Posterior cingulate gyrus (tissue), 11 donors: ENCODE measurements at places on chromosomes 6 and 20.
A peak's percentile ranks its signal among the peaks of the same experiment; 100 is the strongest.

- DNase-seq, result no peak
Measured at GRCh38 chr6:149217466-149217888, 100.0 kb upstream of the TAB2 start.

- DNase-seq, result no peak
Measured at GRCh38 chr6:152828431-152828830, 77.8 kb downstream of the VIP start.

DNA sequence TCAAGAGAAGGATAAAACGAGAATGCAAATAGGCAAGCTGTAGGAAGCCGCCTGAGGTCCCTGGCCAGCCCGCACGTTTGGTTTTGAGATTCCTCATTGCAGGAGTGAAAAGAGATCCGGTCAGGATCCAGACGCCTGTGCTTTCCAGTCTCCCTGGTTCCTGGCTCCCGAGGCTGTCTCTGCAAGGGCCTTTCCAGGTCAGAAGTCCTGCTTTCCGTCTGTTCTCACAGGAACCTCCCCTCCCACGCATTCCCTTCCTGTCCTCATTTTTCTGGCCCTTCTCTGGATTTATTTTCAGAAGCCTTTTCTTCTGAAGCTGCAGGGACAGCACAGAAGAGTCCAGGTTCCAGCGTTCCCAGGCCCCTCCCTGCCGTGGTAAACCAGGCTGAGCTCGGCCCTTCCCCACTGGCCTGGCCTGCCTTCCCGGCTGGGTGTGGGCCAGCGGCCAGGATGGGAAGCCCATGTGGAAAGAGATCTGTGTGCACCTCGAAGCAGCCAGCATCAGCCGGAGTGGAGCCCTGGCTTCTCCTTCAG lies 54.0 kb downstream of the TMEM242 start:
- DNase-seq, result peak; percentile 85

DNA sequence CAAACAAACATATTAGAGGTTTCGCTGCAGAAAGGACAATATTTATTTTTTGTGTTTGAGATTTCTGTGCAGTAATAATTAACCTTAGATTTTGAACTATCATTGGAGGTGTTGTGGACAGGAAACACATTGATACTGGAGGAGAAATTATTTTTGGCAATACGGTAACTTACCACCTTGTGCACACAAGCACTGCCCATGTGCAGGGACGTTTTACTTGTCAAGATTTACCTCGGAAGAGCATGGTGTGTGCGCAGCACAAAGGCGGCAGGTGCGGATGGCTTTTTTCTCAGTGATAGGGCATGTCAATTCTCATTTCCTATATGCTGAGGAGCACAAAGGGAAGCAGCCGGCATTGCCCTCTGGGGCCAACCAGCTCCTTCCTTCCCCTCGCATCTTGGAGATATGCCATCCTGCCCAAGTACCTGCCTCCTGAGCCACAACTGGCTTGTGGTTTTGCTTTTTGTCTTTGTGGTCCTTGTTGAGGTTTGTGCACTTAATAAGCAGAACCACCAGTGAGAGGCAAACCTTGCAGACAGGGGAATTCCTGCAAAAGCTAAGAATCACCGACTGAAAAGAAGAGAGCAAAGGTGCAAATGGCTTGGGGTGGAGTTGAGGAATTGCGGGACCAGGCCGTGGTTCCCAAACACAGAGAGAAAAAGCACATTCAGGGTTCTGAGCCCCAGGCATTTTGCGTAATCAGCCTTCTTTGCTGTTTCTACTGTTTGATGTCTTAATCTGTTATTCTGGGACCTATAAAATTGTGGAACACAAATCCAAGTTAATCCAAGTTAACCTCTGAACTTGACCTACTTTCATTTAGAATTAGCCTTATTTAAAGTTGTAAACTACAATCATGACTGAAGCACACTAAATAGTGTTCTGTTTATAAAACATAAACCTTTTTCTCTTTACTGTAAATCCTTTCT lies 21.9 kb downstream of the SAMD5 start:
- no peak for DNase-seq

- no peak for DNase-seq
Measured at GRCh38 chr20:52684905-52685304, 287.3 kb upstream of the TSHZ2 start.

- DNase-seq, result no peak
Measured at GRCh38 chr6:47670851-47671250, 27.5 kb upstream of the ADGRF4 start.

DNA sequence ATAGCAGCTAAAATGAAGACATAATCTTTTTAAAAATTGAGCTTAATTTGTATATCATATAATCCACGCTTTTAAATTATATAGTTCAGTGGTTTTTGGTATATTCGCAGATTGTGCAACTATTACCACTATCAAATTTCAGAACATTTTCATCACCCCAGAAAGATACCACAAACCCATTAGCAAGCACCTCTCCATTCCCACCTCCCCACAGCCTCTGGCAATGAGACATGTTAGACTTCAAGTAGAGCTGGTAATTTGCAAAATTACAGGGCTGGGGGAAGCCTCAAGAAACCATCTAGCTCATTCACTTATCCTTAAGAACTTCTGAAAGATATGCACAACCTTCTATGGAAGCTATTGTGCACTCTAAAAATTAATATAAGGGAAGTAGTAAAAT lies 37.2 kb downstream of the TRMT6 start:
- DNase-seq, result no peak

- DNase-seq, result no peak
Measured at GRCh38 chr20:31710423-31711108, 12.1 kb downstream of the BCL2L1 start.

DNA sequence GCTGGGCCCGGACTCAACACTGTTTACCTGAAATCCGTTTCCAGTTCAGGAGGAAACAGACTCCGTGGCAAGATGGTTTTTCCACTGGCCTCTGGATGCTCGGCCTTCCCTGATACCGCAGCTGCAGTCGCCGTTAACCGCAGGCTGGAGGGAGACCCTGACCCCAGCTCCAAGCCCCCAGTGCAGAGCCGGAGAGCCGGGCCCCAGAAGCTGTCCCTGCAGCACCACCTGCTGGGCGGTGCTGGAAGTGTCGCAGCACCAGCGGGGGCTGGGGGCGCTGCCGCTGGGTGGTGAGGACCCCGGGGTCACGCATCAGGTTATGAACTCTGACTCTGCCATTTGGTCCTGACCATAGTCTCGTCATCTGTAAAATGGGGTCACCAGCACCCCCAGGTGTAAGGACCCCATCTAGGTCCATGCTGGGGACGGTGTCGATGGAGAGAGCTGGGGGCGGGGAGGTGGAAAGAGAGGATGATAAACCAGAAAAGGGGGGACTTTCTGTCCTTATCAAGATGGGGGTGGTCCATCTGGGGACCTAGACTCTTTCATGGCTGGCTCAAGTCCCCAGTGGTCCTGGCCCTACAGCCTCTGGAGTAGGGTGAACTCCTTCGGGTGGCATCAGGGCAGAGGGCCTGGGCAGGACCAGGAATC lies 20.8 kb upstream of the CHRNA4 start:
- peak; percentile 86 for DNase-seq

DNA sequence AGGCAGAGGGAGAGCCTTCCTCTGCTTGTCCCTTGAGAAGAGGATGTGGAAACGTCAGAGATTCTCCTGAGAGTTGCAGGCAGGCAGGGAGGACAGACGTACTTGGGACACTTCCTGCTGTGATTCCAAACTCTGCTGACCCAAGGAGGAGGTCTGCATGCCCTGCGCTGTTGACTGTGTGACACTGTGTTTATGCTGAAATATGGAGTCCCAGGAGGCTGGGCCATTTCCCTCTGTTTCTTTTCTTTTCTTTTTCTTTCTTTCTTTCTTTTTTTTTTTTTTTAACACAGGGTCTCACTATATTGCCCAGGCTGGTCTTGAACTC lies 63.5 kb upstream of the BHLHE23 start:
- DNase-seq, result no peak

DNA sequence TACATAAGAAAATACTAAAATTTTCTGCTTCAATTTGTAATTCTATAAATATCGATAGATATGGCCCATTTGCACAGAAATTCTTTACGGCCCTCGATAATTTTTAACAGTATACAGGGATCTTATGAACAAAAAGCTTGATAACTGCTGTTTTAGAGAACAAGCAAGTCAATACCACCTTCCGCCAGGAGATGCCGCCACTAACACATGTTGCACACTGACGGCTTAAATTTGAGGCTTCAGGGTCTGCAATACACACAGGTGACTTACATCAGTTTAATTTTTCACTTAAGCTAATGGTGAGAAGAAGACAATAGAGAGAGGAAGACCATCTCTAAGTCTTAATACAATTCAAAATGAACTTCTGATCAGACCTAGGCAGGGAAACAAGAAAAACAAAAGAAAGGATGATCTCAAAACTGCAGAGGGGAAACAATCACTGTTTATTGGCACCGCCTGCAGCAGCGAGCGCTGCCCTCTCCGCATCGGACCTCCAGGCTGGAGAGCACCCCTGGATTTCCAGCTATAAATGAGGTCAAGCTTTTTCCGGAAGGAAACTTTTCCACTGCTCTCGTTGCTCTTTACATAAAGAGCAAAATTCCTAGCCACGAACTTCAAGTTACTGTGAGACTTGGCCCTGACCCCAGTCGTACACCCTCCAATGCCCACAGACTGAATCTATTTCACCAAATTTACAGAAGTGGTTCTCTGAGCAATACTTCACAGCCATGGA lies 53.9 kb downstream of the OTOR start:
- peak; percentile 95 for DNase-seq
